Stimulated activated CD8-positive, alpha-beta memory T cell treated with anti-CD3 and anti-CD28 coated beads, Interleukin-15, amount 100 ng/mL, for 1 hour (primary cell): ENCODE measurements at places on chromosomes 5 and 9.

GRCh38 chr5:142685418-142686209, at the start of gene FGF1:
Gene FGF1 (minus strand): TSS chr5:142686090. CDS start chr5:142614127, 71,963 bp downstream.
- no peak for DNase-seq

DNA sequence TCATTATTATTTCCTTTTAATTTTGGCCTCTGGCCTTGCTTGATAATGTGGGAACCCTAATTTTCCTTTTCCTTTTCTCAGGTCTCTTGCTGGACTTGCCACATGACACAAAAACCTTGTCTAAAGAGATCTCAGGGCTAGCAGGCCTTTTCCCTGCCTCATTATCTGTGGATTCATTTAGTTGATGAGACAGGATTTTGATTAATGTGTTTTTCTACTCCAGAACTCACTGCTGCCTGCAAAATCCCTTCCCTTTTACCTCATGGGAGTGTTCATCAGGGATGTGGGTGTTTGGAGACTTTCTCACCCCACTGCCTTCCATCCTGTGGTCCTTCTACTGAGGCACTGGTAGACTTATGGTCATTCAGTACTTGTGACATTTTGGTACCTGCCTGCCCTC, 56.2 kb upstream of the MAMDC2 start:
- DNase-seq: no peak

- DNase-seq: no peak
Measured at GRCh38 chr5:66849803-66850202, 253.6 kb downstream of the MAST4 start.

DNA sequence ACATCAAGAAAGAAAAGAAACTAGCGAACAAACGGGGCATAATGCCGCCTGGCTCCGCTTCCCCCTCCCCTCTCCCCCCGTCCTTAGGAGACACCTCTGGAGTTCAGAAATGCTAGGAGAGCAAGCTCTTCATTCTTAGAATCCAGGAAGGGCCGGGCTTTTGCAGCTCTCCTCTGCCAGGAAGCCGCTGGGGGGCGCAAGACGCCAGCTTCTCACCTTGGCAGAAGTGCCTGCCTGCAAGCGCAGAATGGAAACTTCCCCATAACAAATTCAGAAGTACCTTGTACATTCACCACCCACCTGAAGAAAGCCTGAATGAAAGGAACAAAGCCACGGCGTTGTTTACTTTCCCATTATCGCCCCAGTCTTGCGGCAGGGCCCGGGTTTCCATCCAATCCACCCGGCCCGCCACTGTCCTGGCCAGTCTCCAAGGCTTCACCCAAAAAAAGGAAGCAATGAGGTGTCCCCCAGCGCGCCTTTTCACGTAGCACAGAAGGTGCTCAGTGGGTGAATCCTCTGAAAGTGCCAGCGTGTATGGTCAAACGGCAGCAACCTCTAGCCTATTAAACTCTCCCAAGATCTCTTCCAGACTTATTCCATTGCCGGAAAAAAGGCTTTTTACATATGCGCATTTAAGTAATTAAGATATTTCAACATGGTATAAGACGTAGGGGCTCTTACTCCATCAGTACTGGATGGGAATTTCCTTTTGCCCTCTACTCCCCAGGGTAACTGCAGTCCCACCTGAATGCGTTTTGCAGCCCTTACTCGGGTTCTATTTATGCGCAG, 1.6 kb upstream of the GADD45G start:
- peak; percentile 82 for DNase-seq

DNA sequence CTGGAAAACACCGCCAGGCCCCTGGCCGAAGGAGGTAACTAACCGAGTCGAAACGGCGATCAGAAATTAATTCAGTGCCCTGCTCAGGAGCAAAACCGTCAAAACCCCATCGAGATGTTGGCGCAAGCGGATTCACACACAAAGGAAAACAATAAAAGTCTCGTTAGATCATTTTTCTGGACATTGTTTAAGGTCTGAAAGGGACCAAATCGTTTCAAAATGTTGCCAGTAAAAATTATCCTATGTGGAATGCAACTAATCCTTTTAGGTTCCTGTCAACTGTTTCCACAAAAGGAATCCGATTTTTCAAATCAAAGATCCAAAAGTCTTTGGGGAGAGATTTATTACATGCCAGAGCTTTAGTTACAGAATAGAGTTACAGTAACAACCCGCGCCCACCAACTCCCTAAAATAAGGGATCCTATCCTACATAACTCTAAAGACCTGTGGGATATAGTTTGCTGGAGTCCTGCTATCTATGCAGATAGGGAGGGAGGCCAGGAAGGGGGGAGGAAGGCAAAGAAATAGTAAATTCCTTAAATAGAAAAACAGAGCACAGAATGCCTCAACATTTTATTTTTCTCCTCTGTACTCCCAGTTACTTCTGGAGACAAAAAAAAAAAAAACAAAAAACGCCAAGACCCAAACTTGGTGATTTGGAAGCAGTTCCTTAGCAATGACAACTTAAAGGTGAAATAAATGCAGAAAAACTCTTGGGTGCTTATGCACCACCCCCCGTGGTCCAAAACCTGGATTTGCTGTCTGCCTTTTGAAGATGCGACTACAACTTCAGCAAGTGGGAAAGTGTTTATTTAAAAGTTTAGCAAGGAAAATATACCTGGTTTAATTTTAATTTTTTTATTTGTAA, 10.6 kb downstream of the FOXD1 start:
- DNase-seq: no peak

DNA sequence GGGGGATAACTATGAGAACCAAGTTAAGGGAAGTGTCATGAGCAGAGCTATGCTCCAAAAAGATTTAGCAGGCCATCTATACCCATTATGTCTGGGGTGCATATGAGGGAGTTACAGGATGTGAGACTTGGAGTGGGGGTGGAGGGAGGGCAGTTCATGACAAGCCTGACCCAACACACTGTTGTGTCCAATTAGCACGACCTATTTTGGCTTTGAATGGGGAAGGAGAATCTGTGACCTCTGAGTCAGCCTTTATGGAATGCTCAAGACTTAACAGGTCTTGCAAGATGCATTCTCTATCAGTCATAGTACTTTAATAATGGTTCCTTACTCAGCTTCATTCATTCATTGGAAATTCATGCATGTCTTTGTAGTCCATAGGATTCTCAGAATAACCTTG, 71.7 kb downstream of the GRIA1 start:
- no peak for DNase-seq

DNA sequence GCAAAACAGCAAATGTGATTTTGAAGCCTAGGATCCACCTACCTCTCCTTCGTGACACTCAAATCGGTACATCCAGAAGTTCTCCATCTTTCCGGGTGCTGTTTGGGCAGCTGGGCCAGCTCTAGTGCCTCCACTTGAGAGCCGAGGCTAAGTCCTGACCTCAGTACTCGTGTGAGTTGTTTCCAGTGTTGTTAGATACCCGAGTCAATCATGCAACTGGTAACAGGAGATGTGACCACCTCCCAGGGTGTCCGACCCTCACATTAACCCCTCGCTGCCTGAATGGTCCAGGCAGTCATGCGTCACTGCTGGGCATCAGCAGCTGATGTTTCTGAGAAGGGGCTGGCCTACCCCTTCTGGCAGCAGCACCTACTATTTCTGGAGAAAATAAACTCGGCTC, 170.3 kb downstream of the ENTREP1 start:
- no peak for DNase-seq

GRCh38 chr5:90305041-90305720, 104.4 kb downstream of the CETN3 start:
- DNase-seq: no peak

GRCh38 chr9:123031963-123032362, 1.5 kb upstream of the GPR21 start:
- no peak for DNase-seq

DNA sequence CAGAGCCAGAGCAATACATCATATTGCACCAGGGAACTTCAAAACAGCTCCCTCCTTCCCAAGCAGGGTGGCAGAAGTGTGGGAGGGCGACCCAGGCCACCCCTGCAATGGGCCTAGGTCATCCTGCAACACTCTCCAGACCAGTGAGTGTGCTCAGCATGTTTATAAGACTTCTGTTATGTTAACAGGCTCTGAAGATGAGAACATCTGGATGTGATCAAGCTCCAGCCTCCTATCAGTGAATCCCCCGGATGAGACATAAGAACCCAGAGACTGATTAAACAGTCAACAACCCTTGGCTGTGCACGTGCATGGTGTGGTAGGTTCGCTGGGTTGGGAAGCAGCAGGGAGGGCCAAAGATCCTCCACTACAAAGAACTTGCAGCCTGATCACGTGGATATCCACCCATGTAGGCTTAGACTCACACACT, 63.3 kb downstream of the ABCA1 start:
- DNase-seq: no peak

DNA sequence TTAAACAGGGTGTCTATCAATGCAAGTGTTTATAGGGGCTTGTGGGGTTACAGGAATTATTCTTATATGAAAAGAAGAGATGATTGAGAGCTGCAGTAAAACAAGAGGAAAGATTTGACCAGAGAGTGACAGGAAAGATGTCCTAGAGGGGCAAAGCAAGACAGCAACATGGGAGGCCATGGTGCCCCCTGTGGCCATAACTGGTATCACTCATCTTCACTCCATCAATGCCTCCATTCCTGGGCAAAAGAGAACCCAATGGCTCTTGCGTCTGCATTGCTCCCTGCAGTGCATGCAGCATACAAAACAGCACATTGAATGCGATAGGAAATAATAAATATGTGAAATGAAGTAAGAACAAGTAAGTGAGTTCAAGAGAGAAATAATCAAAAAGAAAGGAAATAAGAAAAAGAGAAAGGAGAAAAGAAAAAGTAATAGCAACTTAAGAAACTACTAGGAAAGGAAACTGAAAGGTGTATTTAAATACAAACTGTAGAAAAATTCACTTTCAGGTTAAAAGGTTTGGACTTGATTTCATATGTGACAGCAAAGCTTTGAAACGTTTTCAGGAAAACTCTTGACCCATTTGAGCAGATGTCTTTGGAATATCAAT, 206.6 kb downstream of the SEMA5A start:
- DNase-seq: no peak

GRCh38 chr9:94014920-94015319, 59.8 kb upstream of the BARX1 start:
- no peak for DNase-seq

DNA sequence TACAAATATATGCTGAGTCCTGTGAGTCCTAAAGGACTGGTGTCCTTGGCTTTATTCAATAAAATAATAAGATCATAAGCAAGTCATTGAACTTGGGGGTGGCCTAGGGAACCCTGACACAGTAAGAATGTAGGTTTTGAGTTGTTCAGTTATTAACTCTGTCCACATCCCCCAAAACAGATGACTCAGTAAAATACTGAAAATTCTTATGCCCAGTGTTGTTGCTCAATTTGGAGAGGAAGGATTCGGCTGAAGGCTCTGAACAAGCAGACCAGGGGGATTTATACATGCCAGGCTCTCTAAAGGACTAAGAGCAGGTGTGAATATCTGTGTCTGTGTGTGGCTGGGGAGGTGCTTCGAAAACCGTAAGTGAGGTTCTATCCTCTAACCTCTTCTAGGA, 173.7 kb downstream of the RMI1 start:
- no peak for DNase-seq

- DNase-seq: no peak
Measured at GRCh38 chr9:398085-398484, 183.4 kb downstream of the DOCK8 start.

DNA sequence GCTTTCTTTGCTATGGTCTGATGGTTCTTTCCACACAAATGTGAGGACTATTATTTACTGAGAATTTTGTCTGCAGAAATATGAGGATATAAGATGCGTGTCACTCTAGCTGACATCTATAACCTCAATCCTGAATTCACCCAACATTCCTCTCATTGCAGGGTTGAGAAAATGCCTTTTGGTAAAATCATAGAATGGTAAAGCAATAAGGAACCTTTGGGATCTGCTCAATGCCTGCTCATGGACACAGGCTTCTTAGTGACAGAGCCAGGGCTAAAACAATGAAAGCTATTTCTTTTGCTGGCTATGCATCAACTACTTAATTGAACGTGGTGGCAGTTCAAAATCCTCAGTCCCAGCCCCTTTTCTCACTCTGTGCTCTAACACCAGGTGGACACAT, 199.6 kb downstream of the GAS1 start:
- no peak for DNase-seq

DNA sequence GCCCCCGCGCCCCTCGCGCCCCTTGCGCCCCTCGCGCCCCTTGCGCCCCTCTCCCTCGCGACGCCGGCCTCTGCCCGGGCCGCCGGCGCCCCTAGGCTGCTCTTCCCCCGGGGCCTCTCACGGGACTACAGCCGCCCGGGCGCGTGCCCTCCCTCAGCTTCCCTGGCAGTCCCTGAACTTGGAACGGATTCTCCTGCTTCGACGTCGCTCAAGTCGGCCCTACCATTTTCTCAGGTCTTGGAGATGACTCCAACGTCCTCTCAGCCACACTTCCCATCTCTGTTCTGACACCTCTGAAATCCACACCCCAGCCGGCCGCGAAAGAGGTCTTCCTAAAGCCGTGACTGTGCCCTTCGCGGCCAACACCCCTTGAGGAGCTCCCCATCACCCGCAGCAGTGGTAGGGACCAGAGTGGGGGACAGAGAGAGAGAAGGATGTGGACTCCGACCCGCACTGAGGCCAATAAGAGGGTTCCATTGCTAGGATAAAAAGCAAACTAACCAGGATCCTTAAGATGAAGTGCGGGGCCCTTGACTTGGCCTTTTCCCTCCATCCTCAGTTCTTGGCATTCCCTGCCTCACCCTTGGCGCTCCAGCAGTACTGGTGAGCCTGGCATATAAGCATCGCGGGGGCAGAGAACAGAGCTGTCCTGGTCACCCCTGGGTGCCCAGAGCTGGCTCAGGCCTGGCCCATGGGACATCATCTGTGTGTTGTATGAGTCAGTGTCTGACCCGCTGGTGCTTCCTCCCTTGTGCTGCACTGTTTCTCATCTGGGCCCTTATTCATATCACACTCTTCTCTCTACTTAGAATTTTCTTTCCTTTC, 38.6 kb upstream of the GARNL3 start:
- no peak for DNase-seq

DNA sequence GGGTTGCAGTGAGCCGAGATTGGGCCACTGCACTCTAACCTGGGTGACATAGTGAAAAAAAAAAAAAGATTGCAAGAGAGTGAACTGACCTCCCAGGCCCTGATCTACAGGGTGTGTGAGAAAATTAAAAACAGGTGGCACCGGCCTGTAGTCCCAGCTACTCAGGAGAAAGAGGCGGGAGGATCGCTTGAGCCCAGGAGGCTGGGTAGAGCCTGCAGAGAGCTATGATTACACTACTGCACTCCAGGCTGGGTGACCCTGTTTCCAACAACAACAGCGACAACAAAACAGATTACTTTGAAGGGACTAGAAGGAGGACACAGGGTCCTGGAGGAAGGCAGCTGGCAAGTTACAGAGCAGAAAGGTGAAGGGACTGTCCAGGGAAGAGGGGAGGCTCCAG, 42.2 kb upstream of the FABP6 start:
- DNase-seq: no peak

- DNase-seq: no peak
Measured at GRCh38 chr9:116370556-116370955, 217.0 kb downstream of the PAPPA start.

GRCh38 chr5:10567781-10568321, 4.0 kb downstream of the ANKRD33B start:
- no peak for DNase-seq

DNA sequence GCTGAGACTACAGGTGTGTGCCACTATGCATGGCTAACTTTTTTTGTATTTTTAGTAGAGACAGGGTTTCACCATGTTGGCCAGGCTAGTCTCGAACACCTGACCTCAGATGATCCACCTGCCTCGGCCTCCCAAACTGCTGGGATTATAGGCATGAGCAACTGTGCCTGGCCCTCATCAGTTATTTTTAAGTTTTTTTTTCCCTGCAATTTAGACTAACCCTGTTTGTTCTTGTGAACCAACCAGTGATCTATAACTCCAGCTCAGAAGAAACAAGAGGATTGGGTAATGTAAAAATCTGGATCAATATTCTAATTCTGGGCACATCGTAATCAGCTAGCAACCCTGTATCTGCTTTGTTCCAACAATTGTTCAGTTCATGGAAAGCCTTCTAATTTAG, 155.7 kb downstream of the NXNL2 start:
- DNase-seq: no peak
